Activated CD8-positive, alpha-beta memory T cell treated with anti-CD3 and anti-CD28 coated beads, Interleukin-2, amount 50 U/mL, for 4 hours (primary cell): ENCODE measurements at places on chromosomes 12 and 14.

DNA sequence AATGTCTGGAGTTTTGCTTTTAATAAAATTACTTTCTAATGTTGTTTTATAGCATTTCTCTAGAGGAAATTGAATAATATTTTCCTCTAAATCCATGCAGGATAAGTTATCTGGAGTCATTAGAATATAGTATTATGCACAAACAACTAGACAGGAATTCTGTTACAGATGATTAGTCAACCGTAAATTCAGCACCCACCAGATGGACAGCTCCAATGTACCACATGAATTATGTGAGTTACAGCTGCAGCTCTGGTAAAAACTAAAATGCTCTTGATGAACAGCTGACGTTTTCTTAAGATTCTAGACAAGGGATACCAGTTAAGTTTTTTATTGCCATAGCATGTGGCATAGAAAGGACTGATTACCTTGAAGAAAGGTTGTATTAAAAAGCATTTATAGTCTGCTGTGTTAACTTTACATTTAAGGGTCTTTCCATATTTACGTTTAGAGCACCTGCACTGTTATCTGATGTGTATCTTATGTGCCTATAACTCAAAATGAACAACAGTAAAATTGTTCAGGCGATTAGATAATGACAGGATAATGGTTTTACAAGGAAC is 321.4 kb upstream of the LRFN5 start:
- DNase-seq: no peak

DNA sequence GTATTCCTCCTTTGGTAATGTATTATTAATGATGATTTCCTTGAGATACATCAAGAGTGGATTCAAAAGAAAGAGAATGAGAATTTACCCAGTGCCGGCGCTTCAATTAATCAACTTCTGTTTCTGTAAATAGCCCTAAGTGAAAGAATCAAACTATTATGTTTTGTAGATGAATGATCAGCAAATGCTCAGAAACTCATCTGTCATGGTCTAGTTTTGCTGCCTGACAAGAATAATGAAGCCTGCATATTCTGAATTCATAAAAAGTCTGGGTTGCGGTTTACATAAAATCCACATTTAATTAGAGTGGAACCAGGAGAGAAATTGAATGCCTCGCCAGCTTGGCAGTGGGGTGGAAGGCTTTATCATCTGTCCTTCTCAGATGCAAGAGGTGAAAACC is 325.3 kb downstream of the GALC start:
- no peak for DNase-seq

DNA sequence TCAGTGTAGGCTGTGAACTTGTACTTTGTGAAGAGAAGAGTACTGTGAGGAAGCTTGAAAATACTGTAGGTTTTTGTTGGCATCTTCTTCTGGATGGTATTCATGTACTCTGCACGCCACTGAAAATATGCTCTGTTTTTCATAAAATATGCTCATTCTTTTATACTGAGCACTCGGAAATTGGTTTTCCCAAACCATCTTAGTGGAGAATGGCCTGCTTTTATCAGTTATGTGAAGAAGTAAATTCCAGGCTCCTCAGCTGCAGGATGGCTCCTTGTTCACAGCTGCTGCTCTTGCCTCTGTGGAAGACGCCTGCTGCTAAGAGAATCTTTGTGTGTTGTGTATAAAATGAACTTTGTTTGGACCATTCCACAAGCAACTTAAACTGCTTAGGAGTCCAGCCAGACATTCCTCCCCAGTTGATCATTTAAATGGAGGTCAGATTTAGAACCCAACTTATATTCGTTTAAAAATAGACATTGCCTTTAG is 443.5 kb upstream of the RGS6 start:
- no peak for DNase-seq

GRCh38 chr14:105386581-105387529 is 11.5 kb upstream of the TEX22 start:
- no peak for DNase-seq

GRCh38 chr14:68806526-68807147 is 13.8 kb upstream of the ZFP36L1 start:
- DNase-seq: no peak

DNA sequence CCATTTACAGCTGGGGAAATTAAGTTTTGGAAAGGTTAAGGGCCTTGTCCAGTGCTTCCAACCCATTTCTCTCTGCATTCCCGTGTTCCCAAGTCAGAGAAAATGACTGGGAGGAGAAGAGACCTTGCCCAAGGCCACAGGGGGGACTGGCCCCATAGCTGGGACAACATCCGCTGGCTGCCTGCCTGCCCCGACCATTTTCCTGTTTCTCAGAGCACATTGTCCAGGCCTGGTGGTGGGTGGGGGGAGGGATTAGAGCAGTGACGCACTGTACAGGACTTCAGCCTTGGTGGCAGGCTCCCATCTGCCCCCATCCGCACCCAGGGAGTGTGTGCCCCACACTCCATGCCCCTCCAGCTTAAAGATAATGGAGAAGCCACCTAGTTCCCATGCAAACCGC is 27.7 kb downstream of the DIO3 start:
- no peak for DNase-seq

GRCh38 chr12:63036216-63036973 is 101.4 kb upstream of the PPM1H start:
- no peak for DNase-seq

DNA sequence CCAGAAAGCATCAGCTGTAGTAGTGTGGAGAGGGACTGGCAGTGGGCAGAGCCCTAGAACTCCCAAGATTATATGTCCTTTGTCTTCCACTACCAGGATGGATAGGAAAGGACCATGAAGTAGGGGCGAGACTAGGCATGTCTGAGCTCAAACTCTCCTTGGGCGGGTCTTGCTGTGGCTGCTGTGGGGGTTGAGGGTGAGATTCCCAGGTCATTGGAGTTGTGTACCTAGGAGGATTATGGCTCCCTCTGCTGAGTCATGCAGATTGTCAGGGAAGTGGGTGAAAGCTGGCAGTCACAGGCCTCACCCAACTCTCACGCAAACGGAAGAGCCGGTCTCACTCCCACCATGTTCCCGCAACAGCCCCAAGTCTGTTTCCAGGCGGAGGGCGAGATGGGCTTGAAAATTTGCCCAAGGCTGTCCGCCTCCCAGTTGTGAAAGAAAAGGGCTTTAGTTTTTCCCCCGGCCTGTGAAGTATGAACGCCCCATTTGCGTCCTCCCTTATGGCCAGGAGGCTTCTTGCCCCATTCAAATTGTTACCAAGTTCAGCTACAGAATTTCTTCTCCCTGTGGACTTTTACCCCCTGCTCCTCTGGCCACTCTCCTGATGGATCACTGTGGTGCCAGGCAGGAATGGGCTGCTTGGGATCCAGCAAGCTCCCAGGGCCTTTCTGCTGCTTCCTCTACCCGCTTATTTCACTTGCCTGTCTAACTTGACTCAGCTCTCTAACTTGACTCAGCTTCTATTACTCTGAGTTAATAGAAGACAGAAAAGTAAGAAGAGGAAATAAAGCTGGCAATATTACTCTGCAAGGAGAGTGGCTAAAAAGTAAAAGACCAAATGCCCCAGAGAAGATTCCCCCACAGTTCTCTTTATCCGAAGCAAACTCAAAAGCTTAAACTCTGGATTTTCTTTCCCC is 159.3 kb downstream of the SLC2A13 start:
- DNase-seq: no peak

DNA sequence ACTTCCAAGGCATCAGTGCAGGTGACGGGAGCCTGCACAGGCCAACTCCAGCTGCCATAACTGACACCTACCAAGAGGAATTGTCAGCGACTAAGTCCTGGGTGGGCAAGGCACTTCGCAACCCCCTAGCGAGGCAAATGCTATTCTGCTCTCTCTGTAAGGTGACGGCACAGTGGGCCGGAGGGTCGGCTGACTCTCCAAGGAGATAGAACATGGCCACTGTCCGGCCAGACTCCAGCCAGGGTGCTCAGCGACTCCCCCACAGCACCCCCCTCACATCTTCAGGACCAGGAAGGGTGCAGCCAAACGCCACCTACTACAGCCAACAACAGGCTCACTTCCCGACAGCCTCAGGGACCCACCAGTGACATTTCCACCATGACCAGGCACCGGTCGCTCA is 13.2 kb downstream of the RAB35 start:
- no peak for DNase-seq

- no peak for DNase-seq
Measured at GRCh38 chr14:22847661-22848341, 11.4 kb downstream of the MMP14 start.

GRCh38 chr12:71075743-71076142 is 82.1 kb downstream of the TSPAN8 start:
- no peak for DNase-seq

GRCh38 chr12:15602051-15602672 is 187.0 kb downstream of the EPS8 start:
- DNase-seq: no peak
